HTR-8/SVneo (cell line): ENCODE measurements at places on chromosomes 7 and 10.

GRCh38 chr10:114282526-114282925 is 43.5 kb downstream of the VWA2 start:
- no peak for DNase-seq

GRCh38 chr10:50439806-50440205 is 183.9 kb downstream of the SGMS1 start:
- DNase-seq, result no peak

- DNase-seq, result no peak
These were observed 179.8 kb downstream of the BAMBI start for GRCh38 chr10:28857164-28857563.

- DNase-seq, result no peak
These were observed 54.8 kb upstream of the TNKS2 start for GRCh38 chr10:91743465-91743864.

- DNase-seq, result no peak
These were observed 47.2 kb upstream of the KLF6 start for GRCh38 chr10:3832022-3832786.

DNA sequence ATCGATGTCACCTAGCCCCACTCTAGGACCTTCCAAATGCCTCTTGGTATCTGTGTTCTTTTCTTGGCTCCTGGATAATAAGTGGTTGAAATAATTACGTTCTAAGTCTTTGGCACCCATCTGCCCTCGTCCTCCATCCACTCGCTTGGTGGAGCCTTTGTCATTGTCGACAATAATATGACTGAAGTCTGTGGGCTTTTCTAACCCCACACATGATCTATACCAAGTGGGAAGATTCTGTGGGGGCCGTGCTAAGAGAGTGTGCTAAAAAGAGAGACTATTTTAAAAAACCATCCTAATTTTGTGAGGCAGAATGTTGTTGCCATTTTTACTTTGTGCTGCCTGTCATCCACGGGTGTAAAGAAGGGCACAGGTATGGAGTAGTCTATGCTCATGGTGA is 113.1 kb downstream of the GALNT17 start:
- no peak for DNase-seq

DNA sequence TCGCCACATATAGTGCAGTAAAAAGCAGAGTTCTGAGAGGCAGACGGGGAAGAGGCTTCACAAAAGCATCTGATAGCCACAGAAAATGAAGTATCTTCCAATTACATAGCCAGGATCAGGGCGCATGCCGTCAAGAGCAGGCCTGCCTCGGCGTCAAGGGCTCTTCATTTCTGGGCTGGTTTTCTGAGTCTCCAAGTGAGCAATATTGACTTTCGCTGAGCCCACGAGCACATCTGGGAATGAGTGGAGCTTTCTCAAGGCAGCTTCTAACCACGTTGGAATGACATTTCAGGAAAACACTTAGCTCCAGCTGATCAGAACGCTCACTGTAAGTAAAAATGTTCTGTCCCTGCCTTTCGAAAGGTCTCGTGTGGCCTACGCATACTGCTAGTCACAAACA is 51.9 kb downstream of the CLRN3 start:
- no peak for DNase-seq

DNA sequence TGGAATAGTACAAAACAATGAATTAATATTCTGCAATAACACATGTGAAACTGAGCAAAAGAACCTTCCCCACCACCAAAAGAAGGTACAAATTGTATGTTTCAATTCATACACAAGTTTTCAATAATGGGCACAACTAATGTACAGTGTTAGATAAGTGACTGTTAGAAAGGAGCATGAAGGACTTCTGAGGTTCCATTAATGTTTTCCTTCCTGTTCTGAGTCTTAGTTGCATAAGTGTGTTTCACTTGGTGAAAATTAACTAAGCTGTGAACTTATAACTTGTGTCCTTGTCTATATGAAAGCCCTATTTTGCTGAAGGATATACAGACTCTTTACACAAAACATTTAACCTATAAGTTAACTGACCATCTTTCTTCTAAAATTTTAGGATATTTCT is 8.2 kb downstream of the GSAP start:
- no peak for DNase-seq

GRCh38 chr7:2487586-2488271 is 11.5 kb upstream of the GRIFIN start:
- no peak for DNase-seq

DNA sequence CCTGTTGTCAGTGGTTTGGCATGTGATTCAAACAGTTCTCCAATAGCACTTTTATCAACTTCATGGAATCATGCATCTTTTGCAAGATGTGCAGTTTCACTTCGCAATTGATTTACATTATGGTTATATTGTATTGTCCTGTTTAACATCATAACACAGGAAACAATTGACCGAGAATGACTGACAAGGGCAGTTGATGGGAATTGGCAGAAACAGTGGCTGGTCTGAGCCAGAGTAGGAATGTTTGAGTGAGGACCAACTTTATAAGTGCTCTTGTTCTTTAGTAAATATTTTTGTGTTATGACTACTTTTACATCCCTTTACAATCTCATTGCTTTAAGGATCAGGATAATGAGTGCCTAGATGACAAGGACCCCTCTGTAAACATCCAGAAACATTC is 2.2 kb downstream of the KLHL7 start:
- DNase-seq, result no peak

DNA sequence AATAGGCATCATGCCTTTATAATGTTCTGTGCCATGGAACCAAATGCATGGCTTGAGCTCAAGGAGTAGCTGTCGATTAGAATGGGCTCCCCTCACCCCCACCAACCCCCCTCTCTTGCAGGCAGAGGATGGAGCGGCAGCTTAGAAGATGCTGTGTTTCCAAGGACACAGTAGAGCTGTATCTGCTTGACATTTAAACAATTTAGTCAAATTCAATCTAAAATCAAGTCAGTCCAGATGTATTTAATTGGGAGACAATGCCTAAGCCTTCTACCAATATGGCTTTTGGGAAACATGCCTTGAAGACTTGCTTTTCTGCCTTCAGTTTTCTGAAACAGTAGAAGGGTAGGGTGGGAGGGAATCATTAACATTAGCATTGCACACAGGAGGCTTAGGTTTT is 497.1 kb upstream of the NRP1 start:
- DNase-seq, result no peak

- no peak for DNase-seq
These were observed 36.0 kb upstream of the PIK3AP1 start for GRCh38 chr10:96756111-96756903.

GRCh38 chr7:150942001-150942590 is 36.0 kb downstream of the KCNH2 start:
- DNase-seq, result no peak

- no peak for DNase-seq
These were observed 158.9 kb downstream of the MLLT10 start for GRCh38 chr10:21692916-21693315.

- DNase-seq, result no peak
These were observed 8.9 kb downstream of the DLX6 start for GRCh38 chr7:97014145-97014750.

DNA sequence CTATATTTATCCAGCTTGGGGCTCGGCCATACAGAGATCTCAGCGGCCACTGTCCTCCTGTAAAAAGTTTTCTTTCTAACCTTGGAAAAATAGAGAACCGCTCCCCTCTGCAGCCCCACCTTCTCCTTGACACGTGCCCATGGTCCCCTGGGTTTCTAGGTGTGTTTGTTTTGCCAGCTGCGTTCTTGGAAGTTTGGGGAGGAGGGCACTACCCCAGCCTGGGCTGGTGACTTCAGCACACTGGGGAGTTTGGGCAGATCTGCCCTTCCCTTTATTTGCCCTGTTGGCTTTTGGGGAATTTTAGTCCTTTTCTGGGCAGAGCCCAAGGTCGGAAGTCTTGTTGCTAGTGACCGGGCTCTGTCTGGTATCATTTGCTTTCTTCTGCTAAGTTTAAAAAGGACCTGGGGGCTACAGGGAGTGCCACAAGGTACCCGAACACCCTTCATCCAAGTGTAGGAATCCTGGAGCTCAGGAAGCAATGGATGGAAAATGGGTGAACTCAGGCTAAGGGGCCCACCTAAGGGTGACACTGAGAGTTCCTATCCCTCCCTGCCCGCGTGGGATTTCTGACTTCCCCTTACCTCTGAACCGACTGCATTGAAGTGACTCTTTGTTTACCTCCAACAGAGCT is 1.7 kb downstream of the ADAMTS14 start:
- no peak for DNase-seq

DNA sequence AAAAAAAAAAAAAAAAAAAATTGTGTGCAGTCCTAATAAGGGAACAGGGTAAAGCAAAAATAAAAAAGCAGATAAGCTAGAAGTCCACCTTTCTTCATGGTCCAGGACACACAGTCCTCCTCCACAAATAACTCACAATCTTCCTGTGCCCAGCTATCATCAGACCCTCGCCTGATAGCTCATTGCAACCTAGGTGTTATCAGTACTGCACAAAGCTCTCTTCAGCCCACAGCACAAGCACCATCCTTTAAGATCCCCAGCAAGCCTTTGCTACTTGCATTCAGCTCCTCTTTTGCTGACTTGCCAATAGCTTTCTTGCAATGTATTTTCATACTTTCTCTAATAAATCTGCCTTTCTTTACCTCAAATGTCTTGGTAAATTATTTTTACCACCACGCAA is 5.0 kb downstream of the NDUFA5 start:
- DNase-seq, result no peak

- DNase-seq, result no peak
These were observed 300.7 kb upstream of the ZNF32 start for GRCh38 chr10:43949351-43949750.
